ENCODE measurements at places on chromosomes 16 and 17.

DNA sequence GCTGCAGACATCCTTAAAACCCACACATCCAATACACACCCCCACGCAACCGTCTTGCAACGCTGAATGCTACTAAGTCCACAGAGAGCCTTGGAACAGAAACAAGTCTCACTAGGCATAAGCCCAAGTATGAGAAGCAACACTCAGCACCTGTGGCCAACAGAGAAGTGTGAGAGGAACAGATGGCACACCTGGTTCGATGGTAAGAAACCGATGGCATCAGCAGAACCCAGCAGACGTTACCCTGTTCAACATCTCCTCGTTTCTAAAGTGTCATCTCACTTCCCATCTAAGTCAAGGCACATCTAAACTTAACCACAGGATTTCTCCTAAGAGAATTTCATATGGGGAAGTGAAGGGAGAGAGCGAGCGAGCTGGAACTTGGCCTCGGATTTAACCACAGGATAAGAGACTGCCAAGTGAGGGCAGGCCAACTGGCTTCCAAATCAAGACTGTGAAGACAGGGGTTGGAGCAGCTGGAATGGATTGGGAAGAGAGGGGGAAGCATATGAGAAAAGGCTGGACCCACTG is 41.0 kb downstream of the NXPH3 start:
- no peak for DNase-seq

DNA sequence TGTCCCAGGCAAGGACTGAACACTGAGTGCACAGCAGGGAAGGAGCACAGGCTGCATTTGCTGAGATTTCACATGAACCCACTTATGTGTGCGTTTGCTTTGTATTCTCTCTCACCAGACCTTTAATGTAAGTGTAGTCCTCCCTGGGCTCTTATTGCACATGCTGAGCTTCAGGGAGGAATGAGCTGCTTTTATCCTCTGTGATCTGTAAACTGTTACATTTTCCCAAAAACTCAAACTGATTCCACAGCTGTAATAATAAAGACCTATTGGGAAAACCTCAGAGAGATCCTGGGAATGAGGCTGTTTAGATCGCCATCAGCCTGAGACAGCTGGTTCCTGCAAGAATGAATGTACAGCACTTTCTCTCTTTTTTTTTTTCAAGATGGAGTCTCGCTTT is 53.6 kb upstream of the ADORA2B start:
- no peak for DNase-seq

DNA sequence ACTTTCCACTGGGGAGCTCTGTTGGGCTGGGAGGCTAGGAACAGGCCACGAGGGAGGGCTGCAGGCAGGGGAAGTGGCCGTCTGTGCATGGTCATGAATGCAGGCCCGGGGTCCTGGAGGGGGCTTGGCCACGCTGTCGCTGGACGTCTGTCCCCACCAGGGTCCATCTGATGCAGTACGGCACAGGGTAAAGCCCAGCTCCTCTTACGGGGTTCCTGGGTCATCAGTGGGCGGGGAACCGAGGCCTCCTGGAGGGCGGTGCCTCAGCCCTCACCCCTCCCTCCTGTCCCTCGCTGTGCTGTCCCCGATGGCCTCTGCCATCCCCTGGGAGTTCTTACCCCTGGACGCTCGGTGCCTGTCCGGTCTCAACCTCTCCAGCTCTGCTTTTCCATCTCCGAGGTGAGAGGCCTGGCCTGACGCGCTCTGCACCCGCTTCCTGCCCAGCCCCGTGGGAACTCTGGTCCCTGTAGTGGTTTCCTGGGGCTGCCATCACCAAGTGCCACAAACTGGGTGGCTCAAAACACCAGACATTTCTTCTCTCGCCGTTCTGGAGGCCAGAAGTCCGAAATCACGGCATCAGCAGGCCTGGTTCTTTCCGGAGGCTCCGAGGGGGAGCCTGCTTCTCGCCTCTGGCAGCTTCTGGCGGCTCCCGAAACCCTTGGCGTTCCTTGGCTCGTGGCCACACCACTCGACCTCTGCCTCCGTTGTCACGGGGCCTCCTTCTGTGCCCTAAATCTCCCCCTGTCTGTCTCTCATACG is 182.8 kb downstream of the SEC14L1 start:
- DNase-seq: no peak

GRCh38 chr16:61295311-61295710 is 740.9 kb downstream of the CDH8 start:
- DNase-seq: no peak

- no peak for DNase-seq
These were observed 46.8 kb downstream of the SLC39A11 start for GRCh38 chr17:73045724-73046123.

DNA sequence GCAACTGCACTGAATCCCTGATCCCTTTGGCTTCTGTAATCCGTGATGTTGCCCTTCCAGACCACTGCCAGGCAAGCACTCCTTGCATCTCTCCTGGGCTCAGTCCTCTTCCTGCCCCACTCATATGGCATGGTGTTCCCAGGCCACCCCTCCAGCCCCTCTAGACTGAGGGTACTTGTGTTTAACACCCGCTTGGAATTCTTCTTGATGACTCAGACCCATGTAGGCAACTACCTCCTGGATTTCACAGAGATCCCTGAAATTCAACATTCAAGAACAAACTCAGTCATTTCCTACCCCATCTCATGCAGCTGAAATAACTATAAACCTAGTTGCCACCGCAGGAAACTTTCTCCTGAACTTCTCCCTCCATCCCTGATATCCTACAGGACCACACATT is 541.9 kb upstream of the CDH11 start:
- no peak for DNase-seq

- DNase-seq: no peak
These were observed 129.0 kb downstream of the CCDC144A start for GRCh38 chr17:16818821-16819683.

DNA sequence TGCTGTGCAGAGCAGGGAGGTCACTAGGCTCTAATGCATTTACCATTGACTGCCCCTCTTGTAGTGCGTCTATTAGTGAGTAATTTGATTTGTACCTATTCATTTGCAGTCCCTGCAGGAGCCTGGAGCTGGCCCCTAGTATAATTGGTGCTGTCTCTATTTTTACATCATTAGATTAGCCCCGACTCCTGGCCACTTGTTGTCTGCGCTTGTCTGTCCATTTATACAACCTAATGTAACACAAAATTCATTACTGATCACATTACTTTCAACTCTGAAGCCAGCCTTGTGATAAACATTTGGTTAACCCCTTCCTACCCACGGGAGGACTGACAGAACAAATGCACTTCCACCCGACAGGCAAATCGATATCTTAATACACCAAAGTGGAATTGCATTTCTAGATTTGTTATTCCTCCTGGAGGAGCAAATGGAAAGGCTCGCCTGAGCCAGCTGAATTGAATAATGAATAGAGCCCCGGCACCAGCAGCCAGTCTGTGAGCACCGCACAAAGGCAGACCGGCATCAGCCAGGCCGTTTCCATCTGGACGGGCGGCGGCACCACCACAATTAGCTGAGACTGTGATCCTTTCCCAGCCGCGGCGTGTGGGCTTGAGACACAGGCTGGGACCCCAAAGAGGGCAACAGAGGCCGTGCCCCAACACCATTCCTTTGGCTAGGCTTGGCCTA is 18.7 kb upstream of the TBX2 start:
- DNase-seq: no peak

- DNase-seq: peak; percentile 93
These were observed 11.9 kb upstream of the AURKB start for GRCh38 chr17:8222380-8222629.

- no peak for DNase-seq
These were observed 1.2 kb upstream of the SECTM1 start for GRCh38 chr17:82334622-82335394.

DNA sequence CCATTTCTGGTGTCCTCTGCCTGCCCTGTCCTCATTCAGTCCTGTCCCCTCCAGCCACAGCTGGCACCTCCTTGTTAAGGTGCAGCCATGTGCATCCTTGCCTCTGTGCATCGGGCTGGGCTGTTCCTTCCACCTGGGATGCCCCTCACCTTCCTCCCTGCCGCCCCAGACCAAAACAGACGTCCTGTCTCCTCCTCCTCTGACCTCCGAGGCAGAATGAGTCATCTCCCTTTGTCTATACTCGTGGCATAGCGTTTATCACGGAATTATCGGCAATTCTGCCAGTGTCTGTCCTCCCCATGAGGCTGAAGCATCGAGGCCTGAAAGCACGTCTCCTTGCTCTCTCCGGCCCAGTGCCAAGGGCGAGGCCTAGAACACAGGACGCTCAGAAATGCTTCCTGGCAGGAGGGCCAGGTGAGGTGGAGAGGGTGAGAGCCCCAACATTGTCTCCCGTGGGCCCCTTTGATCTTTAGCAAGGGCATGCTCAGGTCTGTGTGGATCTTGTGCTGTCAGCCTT is 4.6 kb downstream of the RAI1 start:
- DNase-seq: no peak

DNA sequence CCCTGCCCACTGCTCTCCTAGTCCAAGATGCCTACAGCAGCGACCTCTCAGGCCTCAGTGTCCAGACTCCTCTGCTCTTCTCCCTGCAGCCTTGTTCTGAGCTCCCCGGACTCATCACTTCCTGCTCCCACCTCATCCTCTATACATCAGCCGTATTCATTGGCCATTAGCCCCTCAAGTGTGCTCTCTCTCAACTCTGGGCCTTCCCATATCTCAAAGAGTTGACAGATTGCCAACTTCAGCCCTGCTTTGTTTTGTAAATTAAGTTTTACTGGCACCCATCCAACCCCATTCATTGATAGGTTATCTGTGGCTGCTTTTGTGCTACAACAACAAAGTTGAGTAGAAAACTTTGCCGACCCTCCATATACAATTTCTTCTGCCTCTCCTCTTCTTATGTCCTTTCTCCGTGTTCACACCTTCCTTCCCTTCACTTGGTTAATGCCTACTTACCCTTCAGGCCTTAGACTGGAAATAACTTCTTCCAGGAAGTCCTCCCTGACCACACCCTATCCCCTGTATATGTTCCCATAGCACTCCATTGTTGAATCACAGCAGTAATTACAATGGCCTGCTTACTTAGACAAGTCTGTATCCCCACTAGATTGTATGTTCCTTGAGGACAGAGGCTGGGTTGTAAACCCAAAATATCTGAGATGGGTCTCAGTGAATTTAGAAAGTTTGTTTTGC is 63.4 kb upstream of the TANC2 start:
- no peak for DNase-seq

DNA sequence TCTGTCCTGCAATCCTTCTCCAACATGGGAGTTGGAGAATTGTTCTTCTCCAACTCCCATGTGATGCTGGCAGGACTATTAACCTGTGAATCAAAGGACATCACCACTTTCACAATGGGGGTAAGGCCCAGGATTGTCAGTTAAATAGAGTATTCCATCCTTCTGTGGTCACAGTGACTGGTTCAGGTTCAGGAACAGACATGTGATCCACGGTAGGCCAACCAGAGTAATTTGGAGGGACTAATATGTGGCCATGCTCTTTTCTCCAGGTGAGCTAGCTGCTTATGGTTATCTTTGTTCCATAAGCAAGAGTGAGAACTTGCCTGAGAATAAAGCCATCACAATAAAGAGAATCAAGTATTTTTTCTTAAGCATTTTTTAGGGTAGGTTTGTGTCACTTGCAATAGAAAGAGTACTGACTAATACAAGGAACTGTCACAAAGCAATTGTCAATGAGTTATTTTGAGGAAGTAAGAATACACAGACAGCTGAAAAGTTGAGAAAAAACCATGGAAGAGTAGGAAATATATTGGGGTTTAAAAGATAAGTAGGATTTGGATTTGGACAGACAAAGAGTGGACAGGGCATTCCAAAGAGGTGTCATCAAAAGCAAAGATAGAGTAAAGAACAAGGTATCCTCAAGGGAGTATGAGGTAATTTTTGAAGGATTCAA is 63.4 kb downstream of the BRIP1 start:
- DNase-seq: no peak

- DNase-seq: no peak
These were observed 32.3 kb downstream of the ATPAF2 start for GRCh38 chr17:18006495-18007239.

DNA sequence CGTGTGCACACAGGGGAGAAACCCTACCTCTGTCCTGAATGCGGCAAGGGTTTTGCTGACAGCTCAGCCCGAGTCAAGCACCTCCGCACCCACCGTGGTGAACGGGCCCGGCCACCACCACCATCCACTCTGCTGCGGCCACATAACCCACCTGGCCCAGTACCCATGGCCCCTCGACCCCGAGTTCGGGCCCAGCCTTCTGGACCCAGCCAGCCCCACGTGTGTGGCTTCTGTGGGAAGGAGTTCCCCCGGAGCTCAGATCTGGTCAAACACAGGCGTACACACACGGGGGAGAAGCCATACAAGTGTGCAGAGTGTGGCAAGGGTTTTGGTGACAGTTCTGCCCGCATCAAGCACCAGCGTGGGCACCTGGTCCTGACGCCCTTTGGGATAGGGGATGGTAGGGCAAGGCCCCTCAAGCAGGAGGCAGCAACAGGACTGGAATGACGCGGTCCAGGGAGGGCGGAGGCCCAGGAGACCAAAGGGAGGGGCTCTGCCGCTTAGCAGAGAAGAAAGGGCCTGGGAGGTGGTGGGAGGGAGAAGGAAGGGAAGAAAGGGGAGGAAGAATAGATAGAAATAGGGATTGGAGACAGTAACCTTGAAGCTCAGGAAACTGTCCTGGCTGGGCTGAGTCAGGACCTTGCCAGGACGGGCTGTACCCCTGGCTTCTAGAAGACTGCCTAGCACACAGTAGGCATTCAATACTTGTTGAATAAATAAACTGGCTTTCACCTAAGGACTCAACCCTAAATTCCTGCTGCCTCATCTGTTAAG is 3.6 kb downstream of the ZNF48 start:
- no peak for DNase-seq

- DNase-seq: no peak
These were observed 91.1 kb downstream of the SSH2 start for GRCh38 chr17:29838961-29839360.

GRCh38 chr16:10652730-10653590 is 41.8 kb downstream of the TEKT5 start:
- DNase-seq: no peak

DNA sequence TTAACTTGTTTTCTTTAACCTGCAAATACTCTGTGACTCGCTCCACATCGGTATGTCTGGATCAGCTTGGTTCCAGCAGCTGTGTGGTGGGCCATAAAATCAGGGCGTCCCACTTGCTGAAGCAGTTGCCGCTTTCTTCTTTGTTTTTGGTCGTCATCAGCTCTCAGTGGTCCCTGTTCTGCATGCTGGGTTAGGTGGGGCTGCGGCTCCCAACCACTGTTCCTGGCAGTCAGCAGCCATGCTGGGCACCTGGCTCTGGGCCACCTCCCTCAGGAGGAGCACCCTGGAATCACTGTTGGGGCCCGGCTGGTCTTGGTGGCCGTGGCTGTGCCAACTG is 23.0 kb downstream of the MGRN1 start:
- no peak for DNase-seq

DNA sequence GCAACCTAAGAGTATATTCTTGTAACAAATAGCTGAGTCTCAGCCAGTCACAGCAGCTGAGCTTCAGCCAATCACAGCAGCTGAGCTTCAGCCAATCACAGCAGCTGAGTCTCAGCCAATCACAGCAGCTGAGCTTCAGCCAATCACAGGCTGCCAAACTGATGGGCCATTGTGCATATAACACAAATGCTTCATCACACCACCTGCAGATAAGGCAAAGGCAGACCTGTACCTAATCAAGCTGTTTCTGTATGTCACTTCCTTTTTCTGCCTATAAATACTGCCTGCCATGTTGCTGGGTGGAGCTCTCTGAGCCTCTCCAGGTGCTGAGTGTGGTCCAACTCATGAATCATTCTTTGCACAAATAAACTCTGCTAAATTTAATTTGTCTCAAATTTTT is 19.9 kb downstream of the MYH13 start:
- DNase-seq: no peak

Measured in T-helper 1 cell (primary cell).